Activated CD4-positive, alpha-beta T cell treated with anti-CD3 and anti-CD28 coated beads for 4 hours (primary cell): ENCODE measurements at places on chromosomes 16 and 17.

DNA sequence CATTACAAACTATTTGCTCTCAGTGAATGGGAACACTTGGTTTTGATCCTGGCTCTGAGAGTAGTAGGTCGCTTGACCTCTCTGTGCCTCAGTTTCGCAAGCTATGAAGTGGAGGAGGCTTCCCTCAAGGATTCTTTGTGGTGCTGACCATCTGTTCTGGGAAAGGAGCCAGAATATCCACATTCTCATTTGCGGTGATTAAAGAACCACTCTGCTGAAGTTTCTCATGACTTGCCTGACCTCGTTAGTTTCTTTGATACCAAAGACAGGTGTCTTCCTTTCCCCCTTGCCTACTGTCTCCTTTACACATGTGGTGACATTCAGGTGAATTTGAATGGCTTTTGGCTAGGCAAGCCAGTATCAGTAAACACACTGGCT lies 116.0 kb downstream of the SNX29 start:
- DNase-seq, result no peak

DNA sequence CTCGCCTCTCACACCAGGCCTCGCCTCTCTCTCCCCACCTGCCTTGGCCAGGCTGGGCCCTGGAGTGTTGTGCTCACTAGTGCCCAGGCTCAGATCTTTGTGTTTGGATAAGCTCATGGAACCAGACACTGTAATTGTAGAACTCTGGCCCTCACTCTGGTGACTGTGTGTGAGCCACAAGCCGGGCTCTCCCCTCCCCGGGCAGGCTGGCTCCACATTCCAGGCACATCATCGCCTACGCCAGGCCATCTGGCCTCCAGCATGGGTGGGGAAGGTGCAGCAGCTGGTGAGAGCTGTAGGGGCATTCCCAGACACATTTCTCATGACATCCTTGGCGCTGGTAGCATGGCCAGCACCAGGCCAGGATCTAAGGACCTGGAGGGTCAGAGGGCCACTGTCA lies 202.3 kb downstream of the RAB11FIP4 start:
- no peak for DNase-seq

- DNase-seq, result no peak
Observed at GRCh38 chr16:27359051-27359450, 42.9 kb upstream of the IL21R start.

DNA sequence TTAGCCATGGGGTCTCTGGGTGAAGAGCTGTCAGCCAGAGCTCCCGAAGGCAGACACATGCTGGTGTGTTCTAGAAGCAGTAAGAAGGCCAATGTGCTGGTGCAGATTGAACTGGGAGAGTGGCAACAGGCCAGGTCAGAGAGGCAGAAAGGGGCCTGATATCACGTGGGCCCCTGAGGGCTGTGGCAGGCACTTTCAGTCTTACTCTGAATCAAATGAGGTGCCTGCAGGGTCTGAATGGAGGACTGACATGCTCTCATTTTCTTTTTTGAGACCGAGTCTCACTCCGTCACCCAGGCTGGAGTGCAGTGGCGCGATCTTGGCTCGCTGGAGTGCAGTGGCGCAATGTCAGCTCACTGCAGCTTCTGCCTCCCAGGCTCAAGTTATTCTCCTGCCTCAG lies 293.8 kb downstream of the ABCC12 start:
- DNase-seq, result no peak

DNA sequence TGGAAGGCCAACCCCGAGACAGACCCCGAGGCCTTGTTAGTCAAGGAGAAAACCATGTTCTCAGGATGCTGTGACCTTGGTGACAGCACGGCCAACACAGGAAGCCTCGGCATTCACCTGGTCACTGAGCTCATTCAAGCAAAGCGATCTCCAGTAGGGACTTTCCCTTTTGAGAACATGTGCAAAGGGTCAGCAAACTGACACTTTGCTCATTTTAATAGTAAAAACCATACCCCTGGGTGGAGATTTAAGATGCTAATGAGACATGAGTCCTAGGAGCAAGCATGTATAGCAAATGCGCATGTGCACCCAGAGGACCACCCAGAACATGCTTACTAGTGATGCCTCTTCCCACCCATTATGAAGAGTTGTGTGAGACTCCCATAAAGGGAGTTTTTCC lies 5.7 kb upstream of the SULT1A2 start:
- no peak for DNase-seq

DNA sequence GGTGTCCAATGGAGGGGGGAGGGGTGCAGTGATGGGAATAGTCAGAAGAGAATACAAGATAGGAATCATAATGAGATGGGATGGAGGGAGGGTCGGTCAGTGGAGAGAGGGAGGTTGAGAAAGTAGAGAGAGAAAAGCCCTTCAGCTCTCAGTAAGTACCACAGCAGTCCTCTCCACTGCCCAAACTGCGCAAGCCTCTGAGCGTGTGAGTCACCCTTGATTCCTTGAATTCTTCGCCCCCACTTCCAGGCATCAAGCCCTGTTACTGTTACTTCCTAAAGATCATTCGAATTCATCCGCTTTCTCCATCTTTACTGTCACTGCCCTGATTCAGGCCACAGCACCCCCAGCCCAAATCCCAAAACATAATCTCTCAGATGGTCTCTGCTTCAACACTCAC lies 2.5 kb downstream of the GUCY2D start:
- no peak for DNase-seq

DNA sequence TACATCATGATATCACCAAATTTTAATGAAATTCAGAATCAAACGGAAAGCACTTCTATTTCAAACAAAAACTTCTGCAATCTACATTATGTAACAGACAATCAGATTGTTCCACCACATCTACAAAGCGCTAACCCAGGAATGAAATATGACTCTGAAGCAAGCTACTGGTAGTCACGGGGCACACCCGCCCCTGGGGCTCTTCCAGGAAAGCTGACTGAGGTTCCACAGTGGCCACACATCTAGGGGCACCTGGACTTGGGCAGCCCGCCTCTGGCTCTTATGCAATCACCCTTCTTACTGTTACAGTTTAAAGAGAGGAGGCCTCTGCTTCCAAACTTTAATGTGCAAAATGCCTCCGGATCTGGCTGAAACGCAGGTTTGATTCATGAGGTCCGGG lies 27.5 kb downstream of the ZCCHC14 start:
- DNase-seq, result no peak

DNA sequence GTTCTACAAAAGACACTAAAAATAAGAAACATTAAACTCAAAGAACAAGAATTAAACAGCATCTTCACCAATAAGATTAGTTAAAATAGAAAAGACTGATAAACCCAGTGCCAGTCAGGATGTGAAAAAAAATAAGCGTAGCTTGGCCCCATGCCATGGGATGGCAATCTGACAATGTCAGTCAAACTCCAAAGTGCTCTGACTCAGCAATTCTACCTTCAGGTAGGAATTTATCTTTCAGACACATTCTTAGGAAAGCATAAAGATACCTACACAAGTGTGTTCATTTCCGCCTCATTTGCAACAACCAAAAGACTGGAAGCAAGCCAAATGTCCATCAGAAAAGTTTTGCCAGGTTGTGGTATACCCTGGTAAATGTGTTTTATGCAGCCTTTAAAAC lies 9.1 kb upstream of the MPO start:
- DNase-seq, result no peak

DNA sequence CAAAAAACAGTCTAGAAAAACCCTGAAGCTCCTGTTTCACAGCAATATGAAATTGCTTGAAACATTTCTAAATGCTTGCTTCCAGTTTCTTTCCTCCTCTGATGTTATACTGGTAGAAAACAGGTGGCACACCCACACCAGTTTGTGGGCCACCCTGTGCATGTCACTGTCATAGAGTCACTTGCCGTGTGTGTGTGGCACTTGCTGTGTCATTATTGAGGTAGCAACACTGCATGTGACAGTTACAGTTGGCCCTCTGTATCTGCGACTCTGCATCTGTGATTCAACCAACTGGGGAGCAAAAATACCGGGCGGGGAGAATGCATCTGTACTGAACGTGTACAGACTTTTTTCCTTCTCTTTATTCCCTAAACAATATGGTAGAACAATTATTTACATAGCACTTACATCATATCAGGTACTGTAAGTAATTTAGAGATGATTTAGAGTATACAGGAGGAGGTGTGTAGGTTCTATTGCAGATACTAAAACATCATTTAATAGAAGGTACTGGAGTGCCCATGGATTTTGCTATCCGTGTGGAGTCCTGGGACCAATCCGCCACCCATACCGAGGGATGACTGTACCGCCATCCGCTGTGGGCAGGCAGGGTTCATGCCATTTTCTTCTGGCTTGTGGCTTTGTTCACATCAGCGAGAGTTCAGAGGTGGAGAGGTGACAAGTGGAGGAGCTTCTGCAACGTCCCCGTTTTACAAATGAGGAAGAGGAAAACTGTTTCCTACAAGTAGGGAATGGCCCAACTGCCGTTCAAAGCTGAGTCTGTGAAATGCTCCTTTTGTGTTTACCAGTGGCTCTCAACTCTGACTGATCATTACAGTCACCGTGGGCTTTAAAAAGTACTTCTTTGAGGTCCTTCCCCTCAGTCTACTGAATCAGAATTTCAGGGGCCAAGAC lies 373.7 kb downstream of the SNX29 start:
- DNase-seq, result no peak

- DNase-seq, result no peak
Observed at GRCh38 chr17:74920306-74920620, 2.8 kb downstream of the USH1G start.

DNA sequence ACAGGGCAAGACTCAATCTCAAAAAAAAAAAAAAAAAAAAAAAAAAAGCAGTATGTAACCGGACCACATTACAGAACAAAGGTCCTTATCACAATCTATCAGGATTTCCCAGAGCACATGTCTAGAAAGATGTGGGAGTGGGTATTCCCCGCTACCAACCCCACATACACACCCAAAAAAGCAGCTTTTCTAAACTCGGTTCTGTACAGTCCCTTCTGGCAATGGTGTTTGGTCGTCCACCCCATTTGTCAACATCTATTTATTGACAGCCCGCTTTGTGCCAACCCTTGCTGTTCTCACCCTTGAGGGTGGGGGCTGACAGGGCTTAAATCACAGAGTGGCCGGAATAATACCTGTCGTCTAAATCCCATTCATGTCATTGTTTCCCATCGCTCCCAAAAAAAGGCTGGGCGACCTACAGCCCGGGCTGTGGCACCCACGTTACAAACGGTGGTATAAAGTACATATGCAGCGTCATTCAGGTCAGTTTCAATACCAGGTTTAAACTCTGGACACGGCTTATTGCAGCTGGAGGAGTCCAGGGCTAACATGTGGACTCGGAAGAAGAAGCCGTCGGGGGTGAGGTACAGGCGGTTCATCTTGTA lies 3.6 kb downstream of the C17orf58 start:
- DNase-seq, result no peak

DNA sequence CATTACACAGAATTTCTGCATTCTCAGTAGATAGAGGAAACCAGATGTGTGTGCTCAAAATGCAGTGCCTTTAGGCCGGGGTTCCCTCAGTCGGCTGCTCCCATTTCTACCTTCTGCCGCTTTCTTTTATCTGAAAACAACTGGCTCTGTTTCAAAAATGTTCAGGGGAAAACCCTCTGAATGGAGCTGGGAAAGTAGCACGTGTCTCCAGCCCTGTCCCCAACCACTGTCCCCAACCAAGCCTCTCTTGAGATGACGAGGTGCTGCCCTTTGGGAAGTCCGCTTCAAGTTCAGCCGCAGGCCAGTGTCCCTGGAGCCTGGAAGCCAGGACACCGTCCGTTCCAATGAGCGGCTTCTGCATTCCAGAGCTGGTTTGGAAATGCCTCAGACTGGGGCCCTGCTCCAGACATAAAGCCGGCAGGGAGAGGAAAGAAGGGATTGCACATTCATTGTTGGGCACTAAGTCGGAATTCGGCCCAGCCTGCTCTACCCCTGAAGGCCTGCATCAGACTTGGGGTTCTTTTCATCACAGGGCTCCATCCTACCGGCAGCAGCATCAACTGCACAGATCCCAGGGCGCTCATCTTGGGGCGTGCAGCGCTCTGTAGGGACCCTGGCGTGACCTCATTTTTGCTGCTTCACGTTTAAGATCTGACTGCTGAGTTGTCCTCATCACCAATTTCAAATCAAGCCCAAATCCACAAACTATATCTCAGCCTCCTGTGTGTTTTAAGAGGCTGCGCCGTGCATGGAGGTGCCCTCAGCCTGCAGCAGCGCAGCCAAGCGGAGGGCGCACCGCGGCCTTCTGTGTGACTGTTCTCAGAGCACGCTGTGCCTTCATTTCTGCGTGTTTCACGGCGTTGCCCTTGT lies 111.3 kb downstream of the BANP start:
- DNase-seq, result no peak

DNA sequence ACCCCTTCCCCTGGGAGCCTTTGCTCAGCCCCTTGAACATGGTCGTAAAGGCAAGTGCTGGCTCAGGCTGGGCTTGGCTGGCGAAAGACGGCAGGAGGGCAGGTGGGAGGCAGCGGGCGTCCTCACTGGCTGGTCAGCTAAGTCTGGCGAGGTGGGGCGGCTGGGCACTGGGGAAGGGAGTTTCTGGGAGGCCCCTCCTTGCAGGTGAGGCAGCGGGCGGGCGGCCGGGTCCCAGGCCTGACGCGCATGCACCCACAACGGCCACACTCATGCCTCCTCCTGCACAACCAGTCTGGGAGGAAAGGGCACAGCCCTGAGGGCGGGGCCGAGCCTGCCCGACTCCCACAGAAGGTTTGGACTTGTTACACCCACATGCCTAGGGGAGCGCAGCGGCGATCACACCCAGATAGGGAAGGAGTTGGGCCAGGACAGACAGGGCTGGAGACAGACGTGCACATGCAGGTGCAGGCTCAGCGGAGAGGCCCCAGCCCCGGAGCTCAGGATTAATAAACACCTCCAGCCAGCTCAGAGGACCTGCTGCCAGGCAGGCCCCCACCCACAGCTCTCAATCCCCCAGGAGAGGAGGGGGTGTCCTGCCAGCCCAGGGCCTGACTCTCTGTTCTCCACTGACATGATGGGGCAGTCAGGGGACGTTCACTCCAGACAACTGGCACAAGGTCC lies at the start of gene EVPL:
EVPL (minus strand) TSS at position 148 of the 681 bp plus-strand sequence; CDS start at position 40, 108 bp downstream.
- DNase-seq, result no peak

DNA sequence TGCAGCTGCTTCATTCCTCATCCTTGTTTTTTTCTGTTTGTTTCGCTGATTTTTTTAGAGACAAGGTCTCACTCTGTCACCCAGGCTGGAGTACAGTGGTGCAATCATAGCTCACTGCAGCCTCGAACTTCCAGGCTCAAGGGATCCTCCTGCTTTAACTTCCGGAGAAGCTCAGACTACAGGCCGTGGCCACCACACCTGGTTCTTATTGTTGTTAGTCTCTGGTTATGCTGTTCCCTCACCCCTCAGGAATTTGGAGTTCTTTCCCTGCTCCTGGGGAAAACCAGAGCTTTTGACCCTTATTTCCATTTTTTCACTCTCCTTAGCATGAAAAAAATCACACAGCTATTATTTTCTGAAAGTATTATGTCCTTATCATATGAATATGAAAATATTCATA lies 1.8 kb downstream of the ODF4 start:
- DNase-seq, result no peak

- no peak for DNase-seq
Observed at GRCh38 chr16:10693889-10694288, 841 bp downstream of the TEKT5 start.

DNA sequence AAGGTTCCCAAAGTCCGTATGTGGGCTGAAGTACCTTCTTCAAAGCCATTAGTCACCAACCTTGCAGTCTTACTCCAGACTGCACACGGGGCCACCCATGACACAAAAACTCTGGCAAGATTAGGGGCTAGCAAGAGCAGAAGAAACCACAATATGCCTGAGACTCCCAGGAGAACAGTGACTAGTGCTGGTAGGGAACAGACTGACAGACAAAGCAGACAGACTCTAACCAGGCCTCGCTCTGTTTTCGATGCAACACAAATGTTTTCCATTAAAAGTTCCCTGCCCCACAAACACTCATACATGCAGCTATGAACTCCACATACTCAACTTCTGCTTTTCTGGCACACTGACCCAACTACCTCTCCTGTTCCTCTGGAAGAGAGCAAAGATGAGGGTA lies 102.2 kb downstream of the HIC1 start:
- no peak for DNase-seq
